ENCODE measurements at places on chromosomes 13 and 19. TPM values are rescaled to one million over a fixed set of nuclear protein-coding genes. Genes with fewer than 3 reads are reported as not detected.
A peak's percentile ranks its signal among the peaks of the same experiment; 100 is the strongest.

GRCh38 chr19:46784262-46785053, 3.9 kb downstream of the SLC1A5 start:
- peak; percentile 71 for DNase-seq

The PPP1R13L gene
- polyA plus RNA-seq = 12.3 TPM

GRCh38 chr19:570937-571565, 1.3 kb upstream of the BSG start:
- no peak for DNase-seq

GRCh38 chr19:16736709-16737108, 17.1 kb downstream of the NWD1 start:
- no peak for DNase-seq

- DNase-seq = no peak
Measured at GRCh38 chr19:16814526-16815100, 14.6 kb upstream of the SIN3B start.

Measured in BJ (cell line).